ENCODE measurements at places on chromosomes 2 and 18.

DNA sequence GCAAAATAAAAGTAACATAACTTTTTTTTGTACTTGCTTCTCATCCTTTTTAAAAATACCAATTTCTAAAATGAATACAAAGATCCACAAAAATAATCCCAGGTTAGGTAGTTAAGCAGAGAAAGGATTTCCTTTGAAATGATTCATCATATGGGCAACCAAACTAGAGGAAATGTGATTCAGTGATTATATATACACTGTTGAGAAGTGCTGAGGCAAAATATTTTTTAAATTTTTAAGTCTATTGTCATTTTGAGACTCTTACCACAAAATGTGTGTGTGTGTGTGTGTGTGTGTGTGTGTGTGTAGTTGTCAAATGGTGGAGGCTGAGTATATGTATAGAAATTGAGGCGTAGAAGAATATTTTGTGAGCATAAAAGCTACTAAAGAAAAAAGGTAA is 1075.3 kb downstream of the LRP1B start:
- no peak for DNase-seq

DNA sequence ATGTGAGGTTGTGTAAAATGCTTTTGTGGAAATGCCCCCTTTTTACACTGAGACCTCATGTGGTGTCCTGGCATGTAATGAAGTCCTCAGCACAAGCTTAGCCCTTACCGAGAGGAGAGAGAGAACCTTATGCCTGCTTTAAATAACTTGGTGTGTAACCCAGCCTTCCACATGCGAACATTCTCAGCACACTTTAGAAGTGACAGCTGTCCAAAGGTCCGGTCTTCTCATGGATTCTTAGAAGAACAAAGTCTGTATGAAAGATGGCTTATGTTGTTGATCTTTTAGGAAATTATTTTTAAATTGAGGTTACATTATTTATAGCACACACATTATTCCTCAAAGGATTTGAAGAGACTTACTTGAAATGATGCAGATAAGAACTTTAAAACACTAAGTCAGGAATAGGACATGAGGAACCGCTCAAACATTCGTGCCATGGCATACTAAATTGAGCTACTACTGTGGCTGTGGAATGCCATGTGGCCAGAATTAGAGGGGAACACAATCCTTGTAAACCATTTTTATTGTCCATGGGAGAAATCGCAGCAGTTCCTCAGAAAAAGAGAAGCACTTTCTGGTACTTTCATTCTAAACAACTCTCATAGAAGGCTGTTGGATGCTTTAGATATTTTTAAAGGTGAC is 79.6 kb downstream of the WDSUB1 start:
- no peak for DNase-seq

- no peak for DNase-seq
Observed at GRCh38 chr2:74893332-74893731, 59.4 kb downstream of the HK2 start.

- no peak for DNase-seq
Observed at GRCh38 chr2:186098821-186099220, 360.2 kb downstream of the FSIP2 start.

GRCh38 chr2:198321522-198322088 is 517.2 kb downstream of the PLCL1 start:
- no peak for DNase-seq

GRCh38 chr2:74440378-74441169 is 1.2 kb downstream of the RTKN start:
- DNase-seq: no peak

DNA sequence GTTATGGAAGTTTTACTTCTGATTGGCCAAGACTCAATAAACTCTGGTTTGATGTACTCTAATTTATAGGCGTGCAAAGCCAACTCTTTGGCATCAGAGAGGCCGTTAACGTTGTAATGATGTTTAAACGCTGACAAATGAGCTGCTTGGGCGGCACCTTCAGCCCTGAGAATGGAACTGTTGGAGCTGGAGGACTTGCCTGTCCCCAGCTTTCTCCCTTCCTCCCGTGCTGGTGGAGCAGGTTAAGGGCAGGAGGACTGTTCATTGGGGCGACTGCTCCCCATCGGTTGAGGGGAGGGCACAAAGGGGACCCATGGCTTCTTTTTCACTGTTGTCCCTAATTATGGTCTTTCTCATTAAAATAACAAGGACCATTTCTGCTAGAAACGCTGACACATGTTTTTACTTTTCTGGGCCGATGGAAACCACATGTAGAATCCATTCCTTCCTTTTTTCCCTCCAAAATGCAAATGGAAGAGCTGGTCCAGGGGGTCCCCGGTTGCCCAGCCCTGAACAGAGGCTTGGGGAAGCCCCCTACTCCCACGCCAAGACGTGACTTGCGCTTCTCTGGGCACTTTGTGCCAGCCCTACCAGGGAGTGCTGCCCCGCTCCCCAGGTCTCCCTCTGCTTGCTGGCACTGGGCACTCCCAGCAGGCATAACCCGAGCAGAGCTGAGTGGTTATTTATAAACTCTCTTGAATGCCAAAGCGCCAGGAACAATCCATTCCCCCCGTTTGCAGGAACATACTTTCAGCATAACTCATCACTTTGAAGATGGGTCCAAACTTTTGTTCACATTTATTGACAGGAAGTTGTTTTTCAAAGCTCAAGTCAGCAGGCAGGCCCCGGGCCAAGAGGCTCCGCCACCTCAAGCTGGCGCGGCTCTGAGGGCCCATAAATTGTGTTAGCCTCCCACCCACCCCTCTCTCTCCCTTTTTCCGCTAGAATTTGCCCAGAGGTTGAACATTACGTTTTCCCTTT is 170.1 kb downstream of the ASB1 start:
- DNase-seq: no peak

GRCh38 chr2:47488870-47489584 is 86.1 kb downstream of the MSH2 start:
- DNase-seq: peak; percentile 23

GRCh38 chr18:62437235-62438017 is 85.4 kb upstream of the ZCCHC2 start:
- DNase-seq: no peak

DNA sequence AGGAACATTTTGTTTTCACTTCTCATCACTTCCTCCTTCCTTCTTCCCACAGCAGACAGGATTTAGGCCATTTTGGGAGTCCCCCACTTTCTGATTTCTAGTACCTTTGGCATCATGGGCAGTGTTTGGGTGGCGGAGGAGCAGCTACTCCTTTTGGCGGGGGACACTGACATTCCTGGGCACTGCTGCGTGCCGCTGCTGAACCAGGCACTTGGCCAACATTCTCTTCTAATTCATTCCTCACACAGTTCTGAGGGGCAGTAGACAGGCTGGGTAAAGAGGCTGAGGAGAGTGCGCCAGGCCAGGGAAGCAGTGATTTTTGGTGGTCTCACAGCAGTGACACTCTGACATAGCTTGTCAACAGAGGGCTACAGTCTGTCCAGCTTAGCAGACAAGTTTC is 270.2 kb downstream of the LOXHD1 start:
- no peak for DNase-seq

- DNase-seq: no peak
Observed at GRCh38 chr18:610214-610928, 13.6 kb downstream of the CLUL1 start.

DNA sequence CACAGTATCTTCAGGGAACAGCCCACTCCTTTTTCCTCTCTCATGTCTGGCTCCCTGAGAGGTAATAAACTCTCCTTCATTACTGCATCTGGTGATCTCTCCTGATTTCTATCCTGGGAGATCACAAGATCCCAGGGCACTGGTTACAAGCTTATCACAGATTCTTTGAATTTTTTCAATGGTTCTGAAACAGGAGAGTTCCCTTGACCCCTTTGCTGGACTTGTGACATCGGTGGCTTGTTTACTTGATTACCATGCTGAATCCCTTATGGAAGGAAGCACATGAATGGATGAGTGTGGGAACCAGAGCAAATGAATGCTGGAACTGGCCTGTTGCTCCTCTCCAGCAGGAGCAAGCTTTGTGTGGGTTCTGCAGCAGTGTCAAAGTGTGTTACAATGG is 67.2 kb upstream of the HNMT start:
- no peak for DNase-seq

- no peak for DNase-seq
Observed at GRCh38 chr18:54323970-54324369, 33.7 kb downstream of the STARD6 start.

GRCh38 chr18:42736074-42736473 is 379.4 kb downstream of the RIT2 start:
- DNase-seq: no peak

GRCh38 chr2:213862407-213863076 is 548.3 kb upstream of the VWC2L start:
- no peak for DNase-seq

- no peak for DNase-seq
Observed at GRCh38 chr2:70987386-70987785, 7.3 kb downstream of the TEX261 start.

DNA sequence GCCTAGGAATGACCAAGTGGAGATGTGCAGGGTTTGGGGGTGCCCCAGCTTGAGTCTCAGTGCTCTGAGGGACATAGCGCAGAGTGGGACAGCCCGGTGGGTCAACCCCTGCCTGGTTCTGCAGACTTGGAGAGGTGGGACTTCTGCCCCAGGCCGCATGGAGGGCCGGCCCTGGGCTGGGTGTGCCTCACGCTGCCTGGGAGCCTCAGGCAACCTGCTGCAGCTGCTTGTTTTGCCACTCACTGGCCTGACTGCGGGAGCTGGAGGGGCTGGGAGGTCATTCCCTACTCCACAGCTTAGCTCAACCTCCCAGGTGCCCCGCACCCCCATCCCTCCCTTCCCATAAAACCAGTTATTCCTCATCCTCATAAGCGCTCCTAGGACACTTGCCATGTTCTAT is 33.1 kb downstream of the ODC1 start:
- DNase-seq: no peak

GRCh38 chr18:54004828-54005227 is 219.6 kb downstream of the MBD2 start:
- no peak for DNase-seq

DNA sequence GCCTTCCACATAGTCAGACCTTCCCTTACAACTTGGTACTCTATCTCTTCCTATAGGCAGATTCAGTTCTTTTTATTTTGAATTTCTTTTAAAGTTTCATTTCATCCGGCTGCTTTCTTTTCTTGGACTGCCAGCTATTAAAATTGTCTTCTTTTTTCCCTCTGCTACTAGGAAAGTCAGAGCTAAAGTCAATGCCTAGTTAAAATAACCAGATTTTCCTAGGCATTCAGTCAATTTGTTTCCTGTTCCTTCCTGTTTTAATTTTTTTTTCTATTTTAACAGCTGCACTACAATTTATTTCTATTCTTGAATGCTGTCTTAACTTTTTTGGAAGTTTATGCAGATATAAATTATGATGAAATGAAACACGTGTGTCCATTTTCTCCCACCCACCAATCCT is 84.8 kb downstream of the EVA1A start:
- DNase-seq: no peak

- DNase-seq: peak; percentile 55
Observed at GRCh38 chr2:178109813-178110212, 2.4 kb upstream of the RBM45 start.

- no peak for DNase-seq
Observed at GRCh38 chr2:159953136-159953823, 109.1 kb downstream of the PLA2R1 start.

DNA sequence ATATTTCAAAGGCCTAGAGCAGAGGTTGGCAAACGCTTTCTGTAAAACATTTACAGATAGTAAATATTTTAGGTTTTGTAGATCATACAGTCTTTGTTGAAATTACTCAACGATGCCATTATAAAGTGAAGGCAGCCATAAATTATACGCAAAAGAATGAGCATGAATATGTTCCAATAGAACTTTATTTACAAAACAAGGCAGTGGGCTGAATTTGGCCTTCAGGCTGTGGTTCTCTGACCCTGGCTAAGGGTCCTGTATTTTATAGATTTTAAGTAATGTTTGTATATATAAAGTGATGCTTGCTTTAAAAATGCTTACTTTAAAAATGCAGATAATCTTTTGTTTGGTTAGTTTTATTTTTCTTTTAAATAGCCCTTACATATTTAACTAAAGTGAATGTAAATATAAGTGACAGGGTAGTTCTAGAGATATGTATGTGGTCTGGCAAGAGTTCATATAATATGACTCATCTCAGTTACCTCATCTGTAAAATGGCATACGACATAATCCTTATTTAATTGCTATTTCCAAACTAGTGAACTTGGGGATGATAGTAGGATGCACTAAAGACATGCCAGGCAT is 51.7 kb upstream of the ATP5MC3 start:
- DNase-seq: no peak

DNA sequence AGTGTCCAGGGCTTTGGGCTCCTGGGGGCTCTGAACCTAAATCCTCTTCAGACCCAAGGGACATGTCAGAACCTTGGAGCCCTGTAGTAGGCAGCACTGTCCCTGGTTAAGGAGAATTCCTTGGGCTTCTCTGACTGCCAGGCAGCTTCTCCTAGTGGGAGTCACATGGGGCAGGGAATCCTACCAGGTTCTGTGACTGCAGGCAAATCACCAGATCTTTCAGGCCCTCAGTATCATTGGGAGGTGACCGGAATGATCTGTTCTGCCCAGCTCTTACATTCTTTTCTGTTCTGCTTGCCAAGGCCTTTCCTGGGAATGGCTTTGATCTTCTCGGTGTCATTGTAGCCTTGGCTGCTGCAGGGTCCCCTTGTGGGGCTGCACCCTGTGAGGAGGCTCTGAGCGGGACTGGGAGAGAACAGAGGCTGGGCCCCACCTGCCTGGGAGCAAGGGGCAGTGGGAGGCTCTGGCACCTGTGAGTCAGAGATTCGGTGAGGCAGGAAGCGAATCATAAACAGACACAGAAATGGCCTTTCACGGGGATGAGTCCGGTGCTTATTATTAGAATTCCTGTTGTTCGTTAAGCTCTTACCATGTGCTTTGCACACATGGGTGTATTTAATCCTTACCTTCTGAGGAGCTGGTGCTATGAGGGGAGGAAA is 14.1 kb downstream of the CEP68 start:
- no peak for DNase-seq

DNA sequence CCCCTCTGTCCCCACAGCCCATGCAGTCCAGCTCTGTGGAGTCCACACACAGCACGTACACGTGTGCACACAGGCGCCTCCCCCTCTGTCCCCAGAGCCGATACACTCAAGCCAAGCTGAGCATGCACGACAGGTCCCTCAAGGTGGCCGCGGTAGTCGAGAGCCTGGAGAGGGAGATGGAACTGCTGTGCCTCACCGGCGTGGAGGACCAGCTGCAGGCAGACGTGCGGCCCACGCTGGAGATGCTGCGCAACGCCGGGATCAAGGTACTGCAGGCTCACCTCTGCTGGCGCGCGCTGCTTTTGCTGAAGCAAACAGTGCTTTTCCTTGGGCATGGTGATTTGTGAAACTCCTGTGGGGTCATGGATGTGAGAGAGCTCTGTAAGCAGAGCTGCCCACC is 58.5 kb upstream of the NFATC1 start:
- no peak for DNase-seq

- DNase-seq: no peak
Observed at GRCh38 chr2:180334514-180334913, 327.4 kb upstream of the CWC22 start.

Measured in Jurkat, Clone E6-1 (cell line).